ENCODE measurements at places on chromosomes 2 and 18.

DNA sequence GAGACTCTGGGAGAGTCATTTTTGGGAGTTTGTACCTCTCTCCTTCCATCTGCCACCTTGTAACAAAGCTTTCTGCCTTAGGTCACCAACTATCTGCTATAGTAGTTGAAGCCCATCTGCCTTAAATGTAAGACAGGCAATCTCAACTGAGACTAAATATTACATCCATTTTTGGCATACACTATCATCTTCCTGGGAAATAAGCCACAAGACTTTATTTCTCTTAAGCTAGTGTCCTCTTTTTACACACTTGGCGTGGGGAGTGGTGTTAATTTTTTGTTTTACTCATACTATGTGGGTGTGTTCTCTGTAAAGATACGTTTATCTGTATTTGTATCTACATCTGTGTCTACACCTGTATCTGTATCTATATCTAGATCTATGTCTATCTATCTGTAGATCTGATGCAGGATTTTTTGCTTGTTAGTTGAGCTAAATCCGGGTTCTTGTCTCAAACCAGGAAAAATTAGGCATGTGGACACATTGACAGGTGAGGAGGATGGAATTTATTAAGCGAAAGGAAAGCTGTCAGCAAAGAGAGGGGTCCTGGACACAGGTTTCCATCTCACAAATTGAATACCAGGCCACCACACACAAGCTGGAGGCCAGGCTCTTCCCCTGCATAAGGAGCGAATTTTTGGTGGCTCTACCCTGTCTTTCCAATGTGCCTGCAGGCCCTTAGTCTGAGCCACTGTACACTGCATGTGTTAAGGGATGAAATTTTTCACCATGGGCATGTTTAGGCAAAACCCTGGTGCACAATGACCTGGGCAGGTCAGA lies 64.8 kb upstream of the RND3 start:
- DNase-seq = no peak

DNA sequence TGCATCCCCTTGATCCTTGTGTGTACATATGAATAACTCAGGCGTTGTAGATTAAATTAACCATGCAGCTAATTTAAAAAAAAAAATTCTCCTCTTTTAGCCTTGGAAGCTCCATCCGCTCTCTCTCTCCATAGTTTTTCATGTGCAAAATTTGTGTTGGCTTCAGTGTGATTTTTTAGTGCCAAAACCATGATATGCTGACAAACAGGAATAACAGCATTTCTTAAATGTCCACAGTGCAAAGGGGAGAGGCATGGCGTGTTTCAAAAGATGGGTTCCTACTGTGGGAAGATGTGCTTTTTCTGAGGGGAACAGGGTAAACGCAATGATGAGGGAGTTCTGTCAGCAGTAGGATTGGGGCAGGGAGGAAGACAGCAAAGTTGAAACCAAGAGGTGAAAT lies 247.0 kb downstream of the ICOS start:
- DNase-seq = no peak

DNA sequence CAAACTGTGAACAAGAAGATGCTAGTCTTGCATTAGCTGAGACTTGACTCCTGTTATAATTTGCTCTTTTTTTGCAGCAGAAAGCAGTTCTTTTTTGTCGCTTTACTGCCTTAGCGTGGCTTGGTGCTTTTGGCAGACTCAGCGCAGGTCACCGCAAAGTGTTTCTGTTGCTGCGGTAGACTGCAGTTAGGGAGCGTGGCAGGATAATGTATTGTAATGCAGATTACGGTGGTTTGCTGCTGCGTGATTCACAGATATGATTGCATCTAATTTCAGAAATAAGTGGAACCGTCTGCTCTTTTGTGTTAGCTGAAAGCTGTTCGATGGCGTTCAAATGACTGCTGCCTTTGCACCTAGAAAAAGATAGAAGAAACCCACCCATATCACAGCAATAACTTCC lies 131.6 kb upstream of the SATB2 start:
- no peak for DNase-seq

GRCh38 chr2:20049637-20050036 lies 1.8 kb downstream of the LAPTM4A start:
- no peak for DNase-seq

DNA sequence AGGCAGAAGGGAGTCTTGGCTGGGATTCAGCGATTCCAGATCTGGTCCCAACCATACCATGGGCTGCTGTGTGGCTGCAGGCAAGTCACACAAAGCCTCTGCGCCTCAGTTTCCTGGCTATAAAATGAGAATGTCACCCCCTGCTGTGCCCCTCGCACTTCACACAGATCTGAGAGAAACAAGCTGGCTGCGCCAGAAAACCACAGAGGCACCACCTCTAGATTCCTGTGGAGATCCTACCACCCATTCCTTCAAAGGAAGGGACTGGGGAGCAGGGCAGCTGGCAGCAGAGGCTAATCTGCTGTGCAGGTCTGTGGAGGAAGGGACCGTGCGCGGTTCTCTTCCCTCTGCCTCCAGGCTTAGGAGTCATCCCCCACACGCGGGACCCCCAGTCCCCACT lies 19.8 kb downstream of the NEURL3 start:
- DNase-seq = no peak

DNA sequence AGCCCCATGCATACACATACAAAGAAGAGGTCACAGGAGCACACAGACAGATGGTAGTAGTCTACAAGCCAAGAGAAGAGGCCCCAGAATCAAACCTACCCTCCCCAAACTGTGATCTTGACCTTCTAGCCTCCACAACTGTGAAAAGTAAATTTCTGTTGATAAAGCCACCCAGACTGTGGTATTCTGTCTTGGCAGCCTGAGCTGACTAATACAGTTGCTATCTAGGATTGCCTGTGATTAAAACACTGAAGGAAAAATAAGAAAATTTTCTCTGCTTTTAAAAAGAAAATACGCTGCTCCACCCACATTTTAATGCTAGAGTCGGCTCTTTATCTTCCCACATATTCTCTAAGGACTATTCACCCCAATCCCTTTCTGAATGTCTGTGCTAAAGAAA lies 143.7 kb upstream of the TMEM200C start:
- DNase-seq = no peak

- no peak for DNase-seq
Measured at GRCh38 chr18:46950064-46950656, 32.8 kb downstream of the KATNAL2 start.

- no peak for DNase-seq
Measured at GRCh38 chr2:51976623-51977022, 944.7 kb upstream of the NRXN1 start.

- no peak for DNase-seq
Measured at GRCh38 chr2:18435426-18436037, 124.9 kb downstream of the RDH14 start.

- DNase-seq = no peak
Measured at GRCh38 chr2:236782938-236783337, 213.3 kb downstream of the ACKR3 start.

- no peak for DNase-seq
Measured at GRCh38 chr2:240023792-240024191, 1.4 kb downstream of the NDUFA10 start.

DNA sequence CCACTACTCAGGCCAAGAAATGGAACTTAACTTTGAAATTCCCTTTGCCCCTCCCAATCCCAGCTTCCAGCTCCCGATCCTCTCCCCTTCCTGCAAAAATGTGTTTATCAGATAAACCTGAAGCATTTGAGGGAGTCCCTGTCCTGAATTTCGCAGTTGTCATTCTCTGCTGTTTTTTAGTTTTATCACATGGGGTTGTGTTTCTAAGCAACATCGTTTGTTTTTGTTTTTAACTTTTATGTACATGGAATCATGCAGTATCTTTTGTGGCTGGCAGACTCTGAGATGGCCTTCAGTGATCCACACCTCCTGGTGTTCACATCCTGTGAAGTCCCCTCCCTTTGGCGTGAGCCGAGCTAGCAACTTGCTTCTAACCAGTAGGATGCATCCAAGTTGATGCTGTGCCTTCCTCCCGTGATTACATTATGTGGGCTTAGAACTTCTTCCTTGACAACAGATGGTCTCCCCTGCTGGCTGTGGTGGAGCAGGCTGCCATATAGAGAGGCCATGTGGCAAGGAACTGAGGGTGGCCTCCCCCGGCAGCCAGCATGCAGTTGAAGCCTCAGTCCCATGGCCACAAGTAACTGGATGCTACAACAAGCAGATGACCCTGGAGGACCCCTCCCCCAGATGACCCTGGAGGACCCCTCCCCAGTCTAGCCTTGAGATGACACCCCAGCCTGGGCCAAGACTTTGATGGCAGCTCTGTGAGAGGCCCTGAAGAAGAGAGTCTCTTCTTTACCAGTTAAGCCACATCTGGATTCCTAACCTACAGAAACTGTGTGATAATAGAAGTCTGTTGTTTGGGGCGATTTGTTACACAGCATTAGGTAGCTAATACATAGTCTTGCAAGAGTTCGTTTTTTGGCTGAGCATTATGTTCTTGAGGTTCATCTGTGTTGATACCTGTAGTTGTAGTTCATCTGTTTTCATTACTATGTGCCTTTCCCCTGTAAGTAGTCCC lies 27.7 kb downstream of the SH3BP4 start:
- DNase-seq = no peak

DNA sequence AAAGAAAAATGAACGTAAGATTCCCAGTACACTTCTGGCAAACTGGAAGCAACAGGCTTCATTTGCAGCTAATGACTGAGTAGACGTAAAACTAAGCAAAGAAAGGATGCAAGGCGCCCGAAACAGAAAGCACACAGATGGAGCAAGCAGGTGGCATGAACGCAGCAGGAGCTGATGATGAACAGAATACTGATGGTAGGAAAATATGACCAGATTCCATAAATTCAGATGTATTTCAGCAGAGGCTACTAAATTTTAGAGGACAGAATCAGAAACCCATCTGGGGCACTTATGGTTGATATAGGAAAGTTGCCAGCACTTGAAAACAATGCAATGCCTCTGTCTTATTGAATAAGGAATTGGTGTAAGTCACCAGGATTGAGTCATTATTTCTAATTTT lies 658.7 kb upstream of the LINC00305 start:
- DNase-seq = no peak

- no peak for DNase-seq
Measured at GRCh38 chr2:96856776-96857666, 795 bp downstream of the ANKRD39 start.

- no peak for DNase-seq
Measured at GRCh38 chr2:56523816-56524215, 340.0 kb downstream of the CCDC85A start.

DNA sequence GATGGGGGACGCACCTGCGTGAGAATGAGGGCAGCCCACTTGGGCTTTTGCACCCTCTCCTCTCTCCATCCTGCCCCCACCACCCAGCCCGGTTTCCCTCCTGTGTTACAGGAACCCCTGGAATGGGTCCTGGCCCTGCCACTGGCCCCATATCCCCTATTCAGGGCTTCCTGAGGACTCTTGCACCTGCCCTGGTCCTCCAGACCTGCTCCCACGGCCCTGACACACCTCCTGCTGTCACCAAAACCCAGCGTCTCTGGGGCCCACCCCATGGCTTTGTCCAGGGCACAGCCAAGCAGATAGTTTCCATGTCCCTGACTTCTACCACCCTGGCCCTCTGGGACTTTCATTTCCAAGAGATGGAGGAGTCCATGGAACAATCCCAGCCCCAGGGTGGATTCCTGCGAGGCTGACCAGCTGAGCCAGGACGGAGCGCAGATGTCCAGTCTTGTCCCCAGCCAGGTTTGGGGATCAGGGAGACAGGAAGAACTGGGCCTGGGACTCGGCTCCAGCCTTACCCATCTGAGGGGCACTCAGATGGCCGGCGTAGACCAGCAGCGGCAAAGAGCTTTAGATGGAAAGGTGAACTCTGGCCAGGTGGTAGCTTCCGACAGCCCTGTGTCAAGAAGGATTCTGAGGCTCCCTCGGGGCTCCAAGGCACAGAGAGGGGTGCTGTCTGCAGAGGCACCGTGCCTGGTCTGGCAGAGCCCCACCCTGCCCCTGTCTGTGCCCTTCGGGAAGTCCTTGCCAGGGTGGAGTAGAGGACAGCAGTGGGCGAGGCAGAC lies 12.0 kb downstream of the GPR35 start:
- no peak for DNase-seq

DNA sequence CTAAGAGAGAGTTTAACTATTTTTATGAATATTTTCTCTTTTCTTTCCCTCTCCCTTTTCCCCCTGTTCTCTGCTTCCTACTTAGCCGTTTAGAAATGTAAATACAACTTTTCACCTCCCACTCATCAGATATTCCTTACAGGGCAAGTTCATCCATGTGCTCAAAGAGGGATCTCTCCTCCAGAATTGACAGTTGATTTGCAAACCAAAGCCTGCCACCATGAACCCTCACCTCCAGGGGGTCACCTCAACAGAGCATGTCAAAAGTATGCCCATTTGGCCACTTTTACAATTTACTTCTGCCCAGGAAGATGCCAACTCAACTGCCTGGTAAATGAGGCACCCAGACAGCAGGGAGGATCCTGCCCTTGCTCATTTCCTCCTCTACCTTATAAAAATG lies 149.2 kb upstream of the GYPC start:
- no peak for DNase-seq

- no peak for DNase-seq
Measured at GRCh38 chr2:36701918-36702317, 5.4 kb downstream of the VIT start.

DNA sequence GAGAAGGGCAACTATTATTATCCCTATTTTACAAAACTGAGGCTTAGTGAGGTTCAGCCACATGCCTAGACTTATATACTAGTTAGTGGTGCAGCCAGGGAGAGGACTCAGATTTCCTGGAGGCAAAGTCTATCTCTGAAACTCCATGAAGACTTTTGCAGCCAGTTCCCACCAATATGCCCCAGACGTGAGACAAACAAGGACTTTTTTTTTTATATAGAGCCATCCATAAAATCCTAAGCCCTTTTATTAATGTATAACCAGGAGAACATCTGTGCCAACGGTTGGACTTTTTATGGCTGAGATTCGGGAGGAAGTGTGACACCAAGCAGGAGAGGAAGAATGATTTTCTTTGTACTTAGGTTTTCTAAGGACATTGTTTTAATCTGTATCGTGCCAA lies 29.9 kb downstream of the LIPG start:
- no peak for DNase-seq

DNA sequence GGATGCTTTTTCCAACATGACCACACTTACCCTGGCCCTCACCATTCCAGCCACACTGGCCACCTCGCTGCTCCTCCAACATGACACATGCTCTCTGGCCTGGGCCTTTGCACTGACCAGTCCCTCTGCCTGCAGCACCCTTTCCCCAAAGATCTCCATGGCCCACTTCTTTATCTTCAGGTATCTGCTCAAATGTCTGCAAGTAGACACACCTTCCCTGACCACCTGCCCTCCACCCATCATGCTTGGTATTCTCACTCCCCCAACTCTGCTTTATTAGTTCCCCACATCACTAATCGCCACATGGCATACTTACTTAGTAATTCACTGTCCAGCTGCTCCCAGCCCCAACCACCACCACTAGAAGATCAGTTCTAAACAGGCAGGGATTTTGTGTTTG lies 214.2 kb downstream of the BCL11A start:
- DNase-seq = no peak
